SJSA1 (cell line): ENCODE measurements at places on chromosomes 16 and 17.

DNA sequence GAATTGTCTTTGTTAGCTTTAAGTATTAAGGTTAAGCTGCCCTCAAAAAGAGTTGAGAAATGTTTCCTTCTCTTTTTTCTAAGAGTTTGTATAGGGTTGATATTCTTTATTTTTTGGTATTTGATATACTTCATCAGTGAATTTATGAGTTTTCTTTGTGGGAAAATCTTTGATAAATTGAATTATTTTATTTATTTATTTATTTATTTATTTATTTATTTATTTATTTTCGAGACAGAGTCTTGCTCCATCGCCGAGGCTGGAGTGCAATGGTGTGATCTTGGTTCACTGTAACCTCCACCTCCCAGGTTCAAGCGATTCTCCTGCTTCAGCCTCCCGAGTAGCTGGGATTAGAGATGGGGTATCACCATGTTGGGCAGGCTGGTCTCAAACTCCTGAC lies 19.9 kb downstream of the TEFM start:
- no peak overlapping the region for H3K27ac ChIP-seq
- DNase-seq, result no peak
- H3K27me3 ChIP-seq, result no peaks in the 10 kb centered on the region
- peaks cover 38% of the 10 kb centered on the region for H3K36me3 ChIP-seq
- H3K4me3 ChIP-seq, result no peak overlapping the region

DNA sequence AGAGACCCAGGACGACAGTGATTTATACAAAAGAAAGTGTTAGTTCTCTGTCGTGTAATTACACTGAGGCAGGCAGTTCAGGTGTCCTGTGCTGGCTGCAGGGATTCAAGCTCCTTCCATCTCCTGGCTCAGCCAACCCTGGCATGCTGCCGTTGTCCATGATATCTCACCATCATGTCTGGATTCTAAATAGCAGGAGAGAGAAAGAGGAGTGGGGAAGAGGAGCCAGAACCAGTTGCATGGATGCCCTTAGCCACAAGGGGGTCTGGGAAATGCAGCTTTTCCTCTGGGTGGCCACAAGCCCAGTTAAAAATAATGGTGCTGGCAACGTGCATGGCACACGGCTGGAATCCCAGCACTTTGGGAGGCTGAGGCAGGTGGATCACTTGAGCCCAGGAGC lies 9.7 kb downstream of the C16orf54 start:
- no peak overlapping the region for H3K27ac ChIP-seq
- H3K4me3 ChIP-seq, result no peak overlapping the region
- H3K36me3 ChIP-seq, result no peaks in the 10 kb centered on the region
- no peak for DNase-seq

- H3K27ac ChIP-seq, result peak overlapping the region; percentile 67
- no peaks in the 10 kb centered on the region for H3K27me3 ChIP-seq
- no peak for DNase-seq
- peak overlapping the region; percentile 75 for H3K4me3 ChIP-seq
These were observed 491 bp downstream of the IST1 start for GRCh38 chr16:71895679-71896365.

DNA sequence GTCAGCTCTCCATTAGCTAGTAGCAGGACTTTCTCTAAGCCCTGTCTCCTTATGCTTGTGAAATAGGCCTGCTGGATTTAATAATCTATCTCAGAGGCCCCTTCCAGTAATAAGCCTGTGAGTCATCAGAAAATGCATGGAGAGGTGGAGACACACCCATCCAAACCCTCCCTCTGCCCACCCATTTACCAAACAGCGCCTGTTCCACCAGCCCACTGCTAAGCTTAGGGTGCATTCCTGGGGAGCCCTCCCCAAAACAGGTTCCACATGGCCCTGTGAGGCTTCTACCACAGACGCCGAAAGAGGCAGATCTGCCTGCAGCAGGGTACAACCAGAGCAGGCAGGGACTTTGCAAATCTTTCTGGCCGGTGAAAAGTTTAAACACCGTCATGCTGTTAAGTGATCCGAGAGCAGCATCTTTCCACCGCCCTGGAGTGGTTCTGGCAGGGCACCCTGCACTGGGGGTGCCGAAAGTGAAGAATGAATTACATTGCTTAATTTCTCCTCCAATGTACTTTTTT lies 99.3 kb downstream of the GAS7 start:
- H3K4me1 ChIP-seq, result peaks cover 2% of the 10 kb centered on the region; the same call in 1 of the 2 replicates
- H3K27me3 ChIP-seq, result no peaks in the 10 kb centered on the region
- no peaks in the 10 kb centered on the region for H3K36me3 ChIP-seq
- H3K27ac ChIP-seq, result no peak overlapping the region
- no peak overlapping the region for H3K4me3 ChIP-seq

GRCh38 chr16:20359997-20360396 lies 7.5 kb upstream of the UMOD start:
- H3K4me3 ChIP-seq, result no peak overlapping the region
- H3K27ac ChIP-seq, result no peak overlapping the region
- 0 out of 2 replicates have a peak, but pooled peaks cover 5% of the 10 kb centered on the region for H3K27me3 ChIP-seq
- no peaks in the 10 kb centered on the region for H3K4me1 ChIP-seq

- no peak overlapping the region for H3K4me3 ChIP-seq
- H3K36me3 ChIP-seq, result no peaks in the 10 kb centered on the region
- no peaks in the 10 kb centered on the region for H3K4me1 ChIP-seq
- DNase-seq, result no peak
- no peak overlapping the region for H3K27ac ChIP-seq
These were observed 184.0 kb downstream of the CYLD start for GRCh38 chr16:50925758-50926357.

- H3K27me3 ChIP-seq, result no peaks in the 10 kb centered on the region
- DNase-seq, result no peak
- H3K27ac ChIP-seq, result no peak overlapping the region
- H3K36me3 ChIP-seq, result peaks cover 36% of the 10 kb centered on the region
- H3K4me1 ChIP-seq, result peaks cover 23% of the 10 kb centered on the region
- peak overlapping the region; percentile 97 for H3K4me3 ChIP-seq
These were observed 540 bp upstream of the ACLY start for GRCh38 chr17:41919165-41919817.

GRCh38 chr17:43891851-43892646 lies 15.3 kb downstream of the MPP2 start:
- no peaks in the 10 kb centered on the region for H3K4me1 ChIP-seq
- peaks cover 18% of the 10 kb centered on the region; the same call in 1 of the 2 replicates for H3K27me3 ChIP-seq
- no peaks in the 10 kb centered on the region for H3K36me3 ChIP-seq
- DNase-seq, result no peak

GRCh38 chr16:4266372-4266771 lies 6.5 kb downstream of the TFAP4 start:
- H3K4me3 ChIP-seq, result no peak overlapping the region
- peaks cover 29% of the 10 kb centered on the region for H3K4me1 ChIP-seq
- H3K36me3 ChIP-seq, result peaks cover 12% of the 10 kb centered on the region
- DNase-seq, result no peak
